Stimulated activated CD8-positive, alpha-beta memory T cell treated with anti-CD3 and anti-CD28 coated beads, Interleukin-4, amount 100 ng/mL, for 1 hour (primary cell): ENCODE measurements at places on chromosomes 1 and 21.

DNA sequence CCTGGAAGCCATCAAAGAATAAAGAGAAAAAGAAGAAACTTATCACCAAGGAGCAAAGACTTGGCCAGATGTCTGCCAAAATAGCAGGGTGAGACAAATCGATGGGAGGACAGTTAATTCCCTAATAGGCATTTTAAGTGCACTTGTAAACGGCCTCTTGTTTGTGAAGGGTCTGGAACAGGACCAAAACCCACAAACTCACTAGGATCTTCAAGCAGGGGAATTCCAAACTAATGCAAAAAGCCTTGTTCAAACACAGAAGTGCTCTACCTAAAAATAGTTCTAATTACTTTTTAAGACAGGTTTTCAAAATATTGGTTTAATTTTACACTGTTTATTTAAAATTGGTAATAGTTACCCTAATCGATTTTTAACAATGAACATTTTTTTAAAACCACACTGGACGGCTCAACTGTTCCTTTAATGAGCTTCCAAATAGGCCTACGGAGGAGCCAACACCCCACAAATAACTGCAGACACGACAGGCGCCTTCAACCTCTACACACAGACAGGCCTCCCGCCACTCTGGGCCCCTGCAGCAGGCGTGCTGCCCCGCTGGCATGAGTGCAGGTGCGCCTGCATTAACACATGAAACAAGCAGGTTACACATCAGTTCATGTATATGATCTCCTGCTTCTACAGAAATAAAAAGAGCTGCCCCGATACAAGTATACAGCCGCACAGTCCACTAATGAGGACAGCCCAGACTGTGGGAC is 15.8 kb downstream of the UBE2G2 start:
- no peak for DNase-seq

GRCh38 chr1:211089536-211089935 is 44.4 kb downstream of the KCNH1 start:
- DNase-seq: no peak

GRCh38 chr1:225670356-225670755 is 17.4 kb upstream of the ENAH start:
- no peak for DNase-seq

GRCh38 chr1:78229344-78229743 is 183.6 kb downstream of the GIPC2 start:
- no peak for DNase-seq

GRCh38 chr1:16612332-16613172 is 812 bp downstream of the NBPF1 start:
- no peak for DNase-seq

DNA sequence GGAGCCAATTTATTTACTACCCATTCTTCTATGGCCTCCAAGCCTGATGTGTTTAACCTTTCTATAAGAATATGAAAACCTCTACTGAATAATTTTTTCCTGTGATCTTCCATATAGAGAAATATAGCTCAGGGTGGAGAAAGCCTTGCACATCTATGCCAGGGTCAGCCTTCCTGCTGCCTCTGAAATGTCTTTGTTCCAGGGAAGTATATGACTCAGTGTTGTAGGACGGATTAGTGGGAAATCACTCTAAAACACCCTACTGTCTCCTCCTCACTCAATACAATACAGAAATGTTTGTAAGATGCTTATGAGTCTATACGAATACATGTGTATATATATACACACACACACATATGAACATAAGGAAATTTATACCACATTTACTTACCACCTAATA is 1044.9 kb downstream of the BRINP3 start:
- DNase-seq: no peak

GRCh38 chr1:40620150-40620549 is 45.3 kb downstream of the RIMS3 start:
- DNase-seq: no peak

DNA sequence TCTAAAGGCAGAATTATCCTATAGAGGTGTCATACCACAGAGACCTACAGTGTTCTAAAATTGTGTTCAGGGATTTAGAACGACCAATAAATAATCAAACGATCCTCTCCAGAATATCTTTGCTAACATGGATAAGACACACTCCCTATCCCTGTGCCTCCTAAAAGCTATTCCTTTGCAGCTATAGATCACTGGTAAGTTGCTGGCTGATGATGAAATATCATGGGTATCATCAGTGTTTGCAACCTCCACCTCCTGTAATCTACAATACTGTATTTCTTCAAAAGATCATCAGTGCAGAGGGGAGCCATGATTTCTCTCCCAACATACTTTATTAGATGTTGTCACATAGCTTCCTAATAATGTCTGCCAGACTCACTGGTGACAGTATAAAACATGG is 201.9 kb downstream of the NTNG1 start:
- no peak for DNase-seq

DNA sequence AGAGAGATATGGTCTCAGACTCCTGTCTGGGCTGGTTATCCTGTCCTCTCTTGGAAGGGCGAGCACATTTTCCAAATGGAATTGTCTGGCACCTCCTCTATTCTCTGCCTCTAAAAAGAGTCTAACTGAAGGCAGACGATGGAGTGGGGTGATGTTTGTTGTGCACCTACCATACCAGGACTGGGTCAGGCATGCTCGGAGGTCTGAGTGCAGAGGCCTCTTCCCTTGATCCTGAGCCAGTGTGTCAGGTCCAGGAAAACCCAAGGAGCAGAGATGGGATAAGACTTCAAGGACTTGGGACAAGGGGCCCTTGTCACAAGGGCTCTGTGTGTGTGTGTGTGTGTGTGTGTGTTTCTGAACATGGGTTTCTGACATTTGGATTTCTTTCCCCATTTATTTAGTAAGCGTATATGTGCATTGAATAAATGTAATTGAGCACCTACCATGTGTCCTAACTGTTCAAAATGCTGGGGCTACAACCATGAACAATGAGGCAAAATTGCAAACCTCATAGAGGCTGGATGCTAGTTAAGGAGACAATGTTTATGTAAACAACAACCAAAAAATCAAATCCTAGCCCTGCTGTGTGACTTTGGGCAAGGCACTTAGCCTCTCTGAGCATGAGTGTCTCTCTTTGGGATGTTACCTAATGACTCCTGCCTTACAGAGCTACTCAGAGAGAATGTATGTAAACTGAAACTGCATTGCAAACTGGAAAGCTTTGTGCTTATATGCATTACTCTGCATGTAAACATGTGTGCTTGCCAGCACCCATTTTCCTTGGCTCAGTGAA is 276.3 kb downstream of the FOXD2 start:
- no peak for DNase-seq
